ENCODE measurements at places on chromosomes 13 and 19.

DNA sequence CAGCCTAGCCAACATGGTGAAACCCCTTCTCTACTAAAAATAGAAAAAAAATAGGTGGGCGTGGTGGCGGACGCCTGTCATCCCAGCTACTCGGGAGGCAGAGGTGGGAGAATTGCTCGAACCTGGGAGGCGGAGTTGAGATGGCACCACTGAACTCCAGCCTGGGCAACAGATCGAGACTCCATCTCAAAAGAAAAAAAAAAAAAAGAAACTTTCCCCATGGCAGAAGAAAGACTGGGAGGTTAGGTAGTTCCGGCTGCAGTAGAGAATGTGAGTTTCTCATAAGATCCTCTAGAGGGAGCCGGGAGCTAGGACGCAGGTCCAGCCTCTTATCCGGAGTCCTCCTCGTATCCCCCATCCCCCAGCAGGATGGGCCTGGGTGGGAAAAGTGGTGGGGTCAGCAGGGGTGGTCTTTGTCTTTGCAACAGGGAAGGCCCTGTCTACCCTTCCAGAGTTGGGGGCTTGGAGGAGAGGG is 13.2 kb upstream of the CREB3L3 start:
- DNase-seq = no peak

DNA sequence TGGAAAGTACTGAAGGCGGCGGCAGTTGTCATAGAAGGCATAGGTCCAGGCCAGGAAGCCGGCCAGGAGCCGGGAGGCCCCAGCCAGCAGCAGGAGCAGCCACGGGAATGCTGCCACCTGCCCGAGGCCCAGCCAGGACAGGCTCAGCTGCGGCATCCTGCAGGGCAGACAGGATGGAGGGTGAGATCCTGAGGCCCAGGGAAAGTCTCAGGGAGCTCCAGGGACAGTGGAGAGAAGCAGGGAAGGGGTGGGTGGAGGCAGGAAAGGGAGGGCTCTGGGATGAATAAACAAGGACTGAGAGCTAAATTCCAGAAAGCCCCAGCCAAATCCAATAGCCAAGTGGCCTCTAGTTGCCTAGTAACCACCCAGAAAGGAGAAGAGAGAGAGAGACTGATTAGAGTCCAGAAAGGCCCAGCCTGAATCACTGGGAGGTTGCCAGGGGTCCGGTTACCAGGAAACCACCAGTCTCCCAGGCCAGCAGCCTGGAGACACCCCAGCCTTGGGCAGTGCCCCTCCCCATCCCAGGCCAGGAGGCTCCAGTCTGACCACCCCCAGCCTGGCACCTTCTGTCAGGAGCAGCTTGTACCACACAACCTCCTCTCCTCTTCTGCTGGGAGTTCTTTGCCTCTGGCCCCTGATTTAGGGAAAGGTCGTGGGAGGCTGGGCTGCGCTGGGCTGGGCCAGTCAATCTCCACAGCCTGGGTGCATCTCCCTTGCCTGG is 7.5 kb upstream of the OR10H5 start:
- no peak for DNase-seq

DNA sequence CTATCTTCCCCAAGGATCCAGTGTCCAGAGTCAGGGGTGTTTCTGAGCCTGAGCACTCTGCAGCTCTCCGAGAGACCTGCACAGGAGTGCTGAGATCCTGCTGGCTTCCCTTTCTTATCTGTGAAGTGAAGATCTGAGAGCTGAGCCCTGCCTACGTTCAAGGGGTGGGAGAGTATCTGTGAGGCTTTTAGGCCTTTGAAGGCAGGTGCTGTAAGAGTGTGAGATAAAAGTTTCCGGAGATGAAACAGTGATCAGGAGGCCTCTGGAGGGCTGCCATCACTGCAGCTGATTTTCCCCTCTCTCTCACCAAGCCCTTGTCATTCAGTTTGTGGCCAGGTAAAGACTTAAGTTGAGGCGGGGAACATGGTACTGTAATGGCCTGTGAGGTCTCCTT is 83.1 kb downstream of the AKAP11 start:
- no peak for DNase-seq

GRCh38 chr19:2983351-2984214 is 6.2 kb downstream of the TLE6 start:
- DNase-seq = peak; percentile 18

DNA sequence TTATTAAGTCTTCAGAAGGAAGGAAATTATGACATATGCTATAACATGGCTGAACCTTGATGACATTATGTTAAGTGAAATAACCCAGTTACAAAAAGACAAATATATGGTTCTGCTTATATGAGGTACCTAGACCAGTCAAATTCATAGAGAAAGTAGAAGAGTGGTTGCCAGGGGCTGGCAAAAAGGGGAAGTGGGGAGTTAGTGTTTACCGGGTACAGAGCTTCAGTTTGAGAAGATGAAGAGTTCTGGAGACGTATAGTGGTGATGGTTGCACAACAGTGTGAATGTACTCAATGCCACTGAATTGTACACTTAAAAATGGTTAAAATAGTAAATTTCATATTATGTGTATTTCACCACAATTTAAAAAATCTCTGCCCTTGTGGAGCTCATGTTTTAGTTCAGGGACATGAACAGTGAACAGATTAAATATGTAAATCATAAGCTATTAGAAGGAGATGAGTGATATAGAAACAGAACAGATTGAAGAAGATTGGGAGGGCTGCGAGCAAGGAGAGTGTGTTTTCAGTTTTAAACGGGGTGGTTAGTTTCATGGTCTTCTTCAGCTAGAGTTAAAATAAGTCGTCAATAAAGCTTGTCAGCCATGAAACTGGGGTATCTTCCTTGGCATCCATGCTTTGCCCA is 355.2 kb downstream of the KCNRG start:
- DNase-seq = peak; percentile 71

GRCh38 chr19:19500975-19501644 is 14.2 kb downstream of the TSSK6 start:
- no peak for DNase-seq

DNA sequence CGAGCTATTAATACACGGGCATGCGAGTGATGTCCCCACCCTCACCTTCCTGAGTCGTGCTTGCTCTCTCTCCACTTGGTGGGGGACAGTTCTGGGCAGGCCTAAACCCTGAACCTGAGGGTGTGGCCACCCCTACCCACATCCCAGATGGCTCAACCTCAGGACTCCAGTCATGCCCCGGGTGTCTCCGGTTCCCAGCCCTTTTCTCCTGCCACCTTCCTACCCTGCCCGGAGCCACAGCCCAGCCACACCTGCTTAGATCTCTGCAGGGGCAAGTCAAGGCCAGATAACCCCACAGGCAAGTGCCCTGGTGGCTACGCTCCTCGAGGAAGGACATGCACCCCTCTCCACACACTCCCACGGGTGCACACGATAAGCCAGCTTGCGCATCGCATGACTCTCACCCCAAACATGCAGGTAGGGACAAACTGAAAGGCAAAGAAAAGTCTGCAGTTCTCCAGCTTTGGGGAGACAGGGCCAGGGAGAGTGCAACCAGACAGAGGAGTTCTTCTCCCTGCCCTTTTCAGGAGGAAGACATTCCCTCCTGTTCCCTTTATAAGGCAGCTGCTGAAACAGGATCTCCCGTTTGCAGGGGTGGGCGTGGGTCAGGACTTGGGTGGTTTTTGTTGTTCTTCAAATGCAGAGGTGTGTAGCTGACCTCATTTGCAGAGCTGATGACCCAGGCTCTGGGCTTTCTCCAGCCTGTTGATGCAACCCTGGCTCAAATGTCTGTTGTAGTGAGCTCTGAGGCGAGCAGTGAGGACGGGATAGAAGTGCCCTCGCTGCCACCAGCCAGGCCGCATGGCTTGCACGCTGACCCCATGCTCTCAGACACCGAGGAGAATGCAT is 88.6 kb downstream of the DPF1 start:
- DNase-seq = no peak

DNA sequence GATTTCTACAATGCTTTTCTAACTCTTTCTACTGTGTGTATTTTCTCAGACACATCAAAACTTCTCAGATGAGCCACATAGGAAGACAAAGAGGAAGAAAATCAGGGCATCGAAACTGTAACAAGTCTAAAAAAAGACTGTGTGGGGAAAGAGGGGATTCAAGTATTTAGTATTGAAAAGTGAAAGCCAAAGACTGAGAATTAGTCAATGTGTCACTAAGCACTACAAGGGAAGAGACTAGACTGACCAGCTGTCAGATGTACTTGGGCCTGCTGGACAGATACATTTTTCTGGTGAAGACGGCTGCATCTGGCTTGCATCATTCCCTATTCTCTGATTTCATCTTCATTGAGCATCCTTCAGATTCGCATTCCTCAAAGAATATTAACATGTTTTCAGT is 25.4 kb downstream of the COMMD6 start:
- DNase-seq = no peak

DNA sequence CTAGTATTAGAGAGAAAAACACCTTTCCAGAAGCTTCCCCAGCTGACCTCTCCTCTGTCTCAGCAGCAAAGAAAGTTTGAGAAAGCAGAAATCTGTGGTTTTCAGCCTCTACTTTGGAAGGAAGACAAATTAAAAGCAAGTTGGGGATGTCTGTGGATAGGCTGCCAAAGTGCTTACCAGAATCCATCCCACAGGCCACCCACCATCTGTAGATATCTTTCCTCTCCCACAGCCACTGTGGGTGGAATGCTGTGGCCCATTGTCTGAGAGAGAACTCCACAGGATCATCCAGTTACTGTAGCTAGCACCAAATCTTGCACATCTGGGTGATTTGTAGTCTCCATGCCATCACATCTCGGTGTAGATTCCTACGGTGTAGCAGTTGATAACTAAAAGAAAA is 133.5 kb downstream of the DNAJC15 start:
- DNase-seq = no peak

DNA sequence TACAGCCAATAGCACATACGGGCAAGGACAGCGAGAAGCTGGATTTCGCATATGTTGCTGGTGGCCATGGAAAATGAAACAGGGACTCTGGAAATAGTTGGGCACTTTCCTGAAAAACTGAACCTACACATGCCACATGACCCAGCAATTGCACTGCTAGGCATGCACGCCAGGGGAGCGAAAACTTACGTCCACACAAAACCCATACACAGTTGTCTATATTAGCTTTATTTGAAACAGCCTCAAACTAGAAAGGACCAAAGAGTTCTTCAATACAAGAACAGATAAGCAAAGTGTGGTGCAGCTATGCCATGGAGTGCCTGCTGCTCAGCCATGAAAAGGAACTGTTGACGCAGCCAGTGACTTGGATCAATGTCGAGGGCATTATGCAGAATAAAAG is 7.3 kb upstream of the SPACA7 start:
- no peak for DNase-seq

DNA sequence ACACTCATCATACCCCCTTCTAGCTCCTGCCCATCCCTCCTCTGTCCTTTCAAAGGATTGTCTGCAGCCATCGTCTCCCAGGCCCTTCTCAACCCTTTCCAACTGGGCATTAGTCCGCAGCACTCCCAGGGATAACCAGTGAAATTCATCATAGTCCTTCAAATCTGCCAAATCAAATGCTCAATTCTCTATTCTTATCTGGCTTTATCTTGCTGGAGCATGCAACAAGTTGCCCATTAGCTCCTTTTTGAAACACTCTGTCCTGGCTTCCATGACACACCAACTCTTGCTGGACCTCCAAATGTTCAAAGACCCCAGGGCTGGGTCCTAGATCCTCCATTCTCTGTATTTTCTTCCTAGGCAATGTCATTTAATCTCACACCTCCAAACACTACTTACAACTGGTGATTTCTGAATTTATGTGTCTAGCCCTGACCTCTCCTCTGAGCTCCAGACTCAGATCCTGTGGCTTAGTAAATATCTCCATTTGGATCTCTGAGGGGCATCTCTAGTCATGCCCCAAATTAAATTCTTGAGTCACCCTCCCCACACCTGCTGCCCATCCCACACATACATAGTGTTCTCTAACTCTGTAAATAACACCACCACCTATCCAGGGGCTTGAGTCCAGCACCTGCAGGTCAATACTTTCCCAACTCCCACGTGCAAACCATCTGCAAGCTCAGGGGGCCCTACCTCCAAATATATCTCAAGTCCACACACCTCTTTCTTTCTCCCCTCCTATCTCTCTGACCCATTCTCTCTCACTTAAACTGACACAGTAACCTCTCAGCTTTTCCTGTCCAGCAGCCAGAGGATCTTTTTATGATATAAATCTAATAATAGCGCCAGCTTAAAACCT is 9.1 kb upstream of the ANKRD10 start:
- no peak for DNase-seq

DNA sequence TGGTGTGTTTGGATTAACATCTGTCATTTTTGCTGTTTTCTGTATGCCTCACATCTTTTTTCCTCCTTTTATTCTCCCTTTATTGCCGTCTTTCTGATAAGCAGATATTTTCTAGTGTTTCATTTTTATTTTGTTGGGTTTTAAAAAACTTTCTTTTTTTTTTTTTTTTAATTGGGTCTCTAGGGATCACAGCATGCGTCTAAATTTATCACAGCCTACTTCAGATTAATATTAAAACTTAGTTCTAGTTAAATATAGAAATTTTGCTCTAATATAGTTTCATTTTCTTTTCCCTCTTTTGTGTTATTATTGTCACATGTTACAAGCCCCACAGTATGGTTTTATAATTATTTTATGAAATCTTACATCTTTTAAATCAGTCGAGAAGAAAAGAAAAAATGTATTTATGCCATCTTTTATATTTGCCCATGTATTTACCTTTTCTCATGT is 52.7 kb downstream of the SIPA1L3 start:
- DNase-seq = no peak

DNA sequence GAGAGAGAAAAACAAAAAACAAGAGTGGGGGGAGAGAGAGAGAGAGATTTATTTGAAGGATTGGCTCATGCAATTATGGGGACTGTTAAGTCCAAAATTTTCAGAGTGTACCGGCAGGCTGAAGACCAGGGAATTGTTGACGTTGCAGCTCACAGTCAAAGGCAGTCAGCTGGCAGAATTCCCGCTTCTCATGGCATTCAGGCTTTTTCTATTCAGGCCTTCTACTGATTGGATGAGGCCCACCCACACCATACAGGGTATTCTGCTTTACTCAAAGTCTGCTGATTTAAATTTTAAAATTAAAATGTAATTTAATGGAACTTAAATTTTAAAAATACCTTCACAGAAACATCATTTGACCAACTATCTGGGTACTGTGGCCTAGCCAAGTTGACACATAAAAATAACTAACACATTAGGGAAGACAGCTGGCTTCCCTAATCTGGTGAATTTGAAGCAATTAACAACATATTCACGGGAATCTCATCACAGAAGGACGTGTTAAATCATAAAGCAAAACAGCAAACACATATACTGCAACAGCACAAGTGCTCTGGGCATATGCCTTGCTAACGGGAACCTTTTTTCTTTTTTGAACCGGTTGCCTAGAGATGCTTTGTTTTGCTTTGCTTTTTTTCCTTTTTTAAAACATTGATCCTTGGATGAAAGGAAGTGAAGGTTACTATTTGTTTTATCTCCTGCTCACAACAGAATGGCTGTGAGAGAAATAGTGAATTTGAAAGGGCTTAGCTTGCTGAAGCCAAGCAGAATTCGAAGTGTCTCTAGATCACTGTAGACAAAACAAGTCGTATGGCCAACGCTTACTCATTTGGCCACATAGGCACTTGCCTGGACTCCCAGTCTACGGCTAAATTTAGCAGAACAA is 505.1 kb downstream of the IRS2 start:
- no peak for DNase-seq

GRCh38 chr13:36783890-36784289 is 35.1 kb upstream of the RFXAP start:
- DNase-seq = no peak

Data from stimulated activated naive B cell treated with anti-CD40 and anti-IgM and Interleukin-4, amounts not matched to agents 10 μg/mL and 1 μg/mL and 100 μg/mL, for 72 hours (primary cell).